Sciatic nerve (tissue), 2 donors: ENCODE measurements at places on chromosomes 6 and 20. TPM values are rescaled to one million over a fixed set of nuclear protein-coding genes. Genes with fewer than 3 reads are reported as not detected.

The MCUR1 gene
- 22.7 TPM for total RNA-seq

The HLA-DMA gene
- total RNA-seq, result 70.1 TPM

The MACROD2 gene
- total RNA-seq, result 13.8 TPM

The ULBP1 gene
- total RNA-seq, result not detected
